Kidney capillary endothelial cell (primary cell): ENCODE measurements at places on chromosomes 1 and 21.

DNA sequence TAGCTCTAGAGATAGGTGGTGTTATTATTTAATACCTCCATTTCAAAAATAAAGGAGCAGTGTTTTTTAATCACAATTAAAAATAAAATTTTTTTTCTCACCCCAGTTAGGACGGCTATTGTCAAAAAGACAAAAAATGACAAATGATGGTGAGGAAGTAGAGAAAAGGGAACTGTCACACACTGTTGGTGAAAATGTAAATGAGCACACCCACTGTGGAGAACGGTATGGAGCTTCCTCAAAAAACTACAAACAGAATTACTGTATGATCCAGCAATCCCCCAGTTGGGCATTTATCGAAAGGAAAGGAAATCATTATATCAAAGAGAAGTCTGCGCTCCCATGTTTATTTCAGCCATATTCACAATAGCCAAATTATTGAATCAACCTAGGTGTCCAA lies 148.7 kb upstream of the NR5A2 start:
- DNase-seq, result no peak

GRCh38 chr1:47409311-47410067 lies 6.6 kb upstream of the FOXE3 start:
- no peak for DNase-seq

GRCh38 chr1:89369331-89369730 lies 5.5 kb downstream of the GBP6 start:
- no peak for DNase-seq

- DNase-seq, result peak; percentile 80
These were observed 7.4 kb upstream of the MPL start for GRCh38 chr1:43329995-43330751.

- no peak for DNase-seq
These were observed 113.1 kb downstream of the DNM3 start for GRCh38 chr1:171954361-171954760.

DNA sequence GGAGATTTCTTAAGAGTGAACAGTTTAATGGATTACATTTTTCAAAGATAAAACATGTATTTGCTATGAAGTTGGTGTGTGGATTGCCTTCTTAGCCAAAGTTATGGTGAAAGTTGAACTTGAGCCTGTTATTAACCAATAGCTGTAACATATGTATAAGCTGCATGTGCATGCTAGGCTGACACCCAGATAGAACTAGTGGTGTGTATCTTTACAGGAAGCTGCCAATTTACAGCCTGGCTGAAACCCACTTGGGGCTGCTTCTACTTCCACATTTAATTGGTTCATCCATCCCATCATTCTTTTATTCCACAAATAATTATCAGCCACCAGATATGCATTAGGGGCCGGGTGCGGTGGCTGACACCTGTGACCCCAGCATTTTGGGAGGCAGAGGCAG lies 3.3 kb downstream of the PLA2G5 start:
- no peak for DNase-seq

GRCh38 chr1:64245495-64245894 lies 42.1 kb downstream of the UBE2U start:
- DNase-seq, result no peak

- DNase-seq, result no peak
These were observed 22.1 kb downstream of the SLC2A7 start for GRCh38 chr1:9004031-9004699.

DNA sequence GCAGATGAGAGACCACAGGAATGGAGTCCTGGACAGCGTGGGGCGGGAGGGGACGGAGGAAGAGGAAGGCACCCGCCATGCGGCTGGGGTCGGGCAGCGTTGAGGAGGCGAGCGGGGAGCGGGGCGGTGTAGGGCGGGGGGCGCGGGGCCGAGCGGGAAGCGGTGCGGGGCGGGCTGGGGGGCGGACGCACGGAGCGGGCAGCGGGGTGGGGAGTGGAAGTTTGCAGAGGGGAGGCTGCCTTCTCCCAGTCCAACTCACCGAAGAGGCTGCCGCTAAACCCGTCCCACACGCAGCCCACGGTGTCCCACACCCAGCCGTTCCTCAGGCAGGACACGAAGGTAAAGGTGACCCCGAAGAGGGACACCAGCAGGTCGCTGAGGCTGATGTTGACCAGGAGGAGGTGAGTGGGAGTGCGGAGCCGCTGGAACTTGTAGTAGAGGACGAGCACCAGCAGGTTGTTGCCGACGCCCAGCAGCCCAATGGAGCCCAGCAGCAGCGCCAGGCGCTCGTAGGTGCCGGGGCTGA lies 483 bp downstream of the CHML start:
- peak; percentile 38 for DNase-seq

- no peak for DNase-seq
These were observed 35.4 kb downstream of the PTPRU start for GRCh38 chr1:29271724-29272123.

GRCh38 chr1:23582820-23583219 lies 23.5 kb upstream of the ID3 start:
- DNase-seq, result no peak

DNA sequence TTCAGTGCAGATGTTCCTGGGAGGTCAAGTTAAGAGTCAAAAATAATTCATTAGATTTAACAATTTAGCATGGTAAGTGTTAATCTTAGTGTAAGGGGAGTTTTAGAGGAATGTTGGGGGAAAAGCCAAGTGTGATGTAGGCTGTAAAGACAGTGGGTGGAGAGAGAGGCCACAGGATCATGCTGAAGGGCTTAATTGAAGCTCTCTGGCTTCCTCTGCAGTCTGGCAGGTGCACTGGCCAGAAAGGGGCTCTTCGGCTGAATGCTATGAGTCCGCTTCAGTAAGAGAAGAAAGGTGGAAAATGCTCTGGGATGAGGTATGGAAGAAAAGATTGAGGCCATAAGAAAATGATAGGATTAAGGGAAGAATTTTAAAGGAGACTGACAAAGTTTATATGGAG lies 3.0 kb downstream of the BRDT start:
- no peak for DNase-seq

GRCh38 chr1:80241566-80241965 lies 1235.0 kb upstream of the ADGRL4 start:
- DNase-seq, result no peak

DNA sequence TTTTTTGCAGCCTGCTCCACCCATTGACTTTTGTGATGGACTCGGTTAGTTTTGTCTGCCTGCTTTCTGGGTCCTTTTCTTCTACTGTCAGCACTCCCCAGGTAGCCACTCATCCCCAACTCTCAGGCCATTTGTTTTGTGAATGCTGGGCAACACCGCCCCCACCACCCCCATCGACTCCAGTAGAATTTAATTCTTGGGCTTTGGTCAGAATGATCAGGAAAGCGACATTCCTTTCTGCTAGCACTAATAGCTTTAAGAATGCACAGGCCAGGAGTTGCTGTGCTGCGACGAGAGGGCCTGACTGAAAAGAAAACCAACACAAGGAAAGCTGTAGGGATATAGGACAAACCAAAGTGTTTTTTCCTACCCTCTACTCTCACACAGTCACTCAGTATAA lies 144.4 kb downstream of the CDC7 start:
- no peak for DNase-seq

DNA sequence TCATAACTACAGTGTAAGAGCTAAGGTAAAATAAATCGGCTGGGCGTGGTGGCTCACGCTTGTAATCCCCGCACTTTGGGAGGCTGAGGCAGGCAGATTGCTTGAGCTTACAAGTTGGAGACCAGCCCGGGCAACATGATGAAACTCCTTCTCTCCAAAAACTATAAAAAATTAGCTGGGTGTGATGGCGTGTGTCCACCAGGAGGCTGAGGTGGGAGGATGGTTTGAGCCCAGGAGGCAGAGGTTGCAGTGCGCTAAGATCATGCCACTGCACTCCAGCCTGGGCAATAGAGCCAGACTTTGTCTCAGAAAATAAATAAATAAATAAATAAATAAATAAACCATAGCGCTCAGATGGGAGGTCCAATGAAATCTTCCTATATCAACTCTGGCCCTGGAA lies 16.7 kb upstream of the FAM110D start:
- no peak for DNase-seq

DNA sequence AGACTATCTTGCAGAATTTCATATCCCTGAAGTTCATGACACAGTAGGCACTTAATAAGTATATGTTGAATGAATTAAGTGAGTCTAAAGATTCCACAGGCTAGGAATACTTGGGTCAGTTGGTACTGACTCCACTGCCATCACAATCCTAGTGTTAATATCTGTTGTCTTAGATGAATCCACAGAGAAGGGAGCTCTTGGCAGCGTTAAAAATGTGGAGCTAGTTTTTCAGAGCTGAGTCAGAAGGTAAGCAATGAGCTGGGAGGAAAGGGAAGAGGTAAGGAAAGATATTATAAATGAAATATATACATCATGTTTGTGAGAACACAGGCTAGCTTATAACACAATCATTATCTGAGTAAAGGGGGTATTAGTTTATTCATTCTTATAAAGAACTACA lies 21.8 kb upstream of the GORAB start:
- DNase-seq, result no peak

GRCh38 chr1:204967451-204967850 lies 75.6 kb upstream of the CNTN2 start:
- DNase-seq, result no peak

- DNase-seq, result no peak
These were observed 337.0 kb downstream of the BRINP3 start for GRCh38 chr1:190140644-190141043.

DNA sequence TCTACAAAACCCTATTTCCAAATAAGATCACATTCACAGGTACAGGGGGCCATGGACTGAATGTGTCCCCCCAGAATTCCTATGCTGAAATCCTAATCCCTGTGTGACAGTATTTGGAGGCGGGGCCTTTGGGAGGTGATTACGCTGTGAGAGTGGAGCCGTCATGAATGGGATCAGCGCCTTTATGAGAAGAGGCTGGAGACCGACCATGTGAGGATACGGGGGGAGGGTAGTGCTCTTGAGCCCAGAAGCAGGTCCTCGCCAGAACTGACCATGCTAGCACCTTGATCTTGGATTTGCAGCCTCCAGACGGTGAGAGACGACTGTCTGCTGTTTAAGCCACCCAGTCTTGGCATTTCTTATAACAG lies 23.8 kb upstream of the KIF26B start:
- no peak for DNase-seq

GRCh38 chr21:45835301-45836267 lies 146.0 kb upstream of the COL6A1 start:
- no peak for DNase-seq

GRCh38 chr1:62784509-62785365 lies 805 bp downstream of the ATG4C start:
- peak; percentile 30 for DNase-seq

- no peak for DNase-seq
These were observed 22.7 kb downstream of the NAV1 start for GRCh38 chr1:201561601-201562000.

DNA sequence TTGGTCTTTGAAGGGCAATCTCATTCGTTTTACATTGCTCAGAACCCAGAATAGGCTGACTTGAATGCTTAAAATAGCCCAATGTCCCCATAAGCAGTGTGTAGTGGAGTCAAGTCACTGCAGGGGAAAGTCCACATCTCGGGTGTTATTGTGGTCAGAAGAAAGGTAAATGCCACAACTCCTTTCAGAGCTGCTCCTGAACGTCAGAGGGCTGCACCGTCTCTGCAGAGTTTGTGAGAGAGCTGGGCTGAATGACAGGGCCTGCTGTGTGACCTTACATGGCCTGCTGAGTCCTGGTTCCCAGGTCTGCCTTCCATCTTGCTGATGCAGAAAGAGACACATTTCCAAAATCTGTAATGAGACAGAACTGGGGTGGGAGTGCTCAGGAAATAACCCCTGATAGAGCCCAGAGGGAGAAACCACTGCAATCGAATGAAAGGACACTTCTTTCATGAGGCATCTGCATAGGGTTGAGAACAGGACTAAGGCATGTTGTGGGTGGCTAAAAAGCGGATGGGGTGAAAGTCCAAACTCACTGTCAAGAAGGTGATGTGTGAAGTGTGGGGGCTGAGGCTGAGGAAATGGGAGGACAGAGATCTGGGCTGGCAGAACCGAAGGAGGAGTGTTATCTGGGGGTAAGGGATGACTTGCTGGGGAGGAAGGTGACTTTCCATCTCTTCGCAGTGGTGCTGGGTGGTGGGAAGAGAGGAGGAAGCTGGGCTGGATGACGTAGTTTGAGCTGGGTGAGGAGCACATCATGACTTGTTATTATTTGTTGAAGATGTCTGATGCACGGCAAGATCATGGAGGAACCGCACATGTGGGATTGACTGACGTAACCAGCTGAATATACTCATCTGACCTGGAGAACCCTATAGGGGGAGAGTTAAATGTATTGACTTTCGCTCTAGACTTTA lies 33.7 kb downstream of the XCL2 start:
- DNase-seq, result no peak

GRCh38 chr1:158793604-158794003 lies 12.6 kb upstream of the OR6N2 start:
- DNase-seq, result no peak

DNA sequence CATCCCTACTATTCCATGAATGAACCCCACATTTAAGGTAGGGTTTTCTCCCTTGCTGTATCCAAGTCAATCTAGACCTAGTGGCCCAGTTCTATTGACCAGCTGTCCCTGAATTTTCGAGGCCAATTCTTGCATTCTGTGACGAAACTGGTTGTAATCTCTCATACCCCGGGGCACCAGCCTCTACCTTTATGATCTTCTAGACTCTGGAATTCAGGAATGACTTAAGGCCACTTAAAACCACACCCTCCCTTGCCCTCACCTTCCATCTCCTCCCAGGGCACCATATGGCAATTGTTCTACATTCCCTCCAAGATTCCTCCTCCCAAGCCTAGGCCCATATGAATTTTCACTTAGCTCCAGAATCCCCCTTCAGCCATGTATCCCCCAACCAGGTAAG lies 48.9 kb downstream of the RHOU start:
- no peak for DNase-seq

- DNase-seq, result no peak
These were observed 89.5 kb downstream of the VWA5B1 start for GRCh38 chr1:20380175-20380574.

DNA sequence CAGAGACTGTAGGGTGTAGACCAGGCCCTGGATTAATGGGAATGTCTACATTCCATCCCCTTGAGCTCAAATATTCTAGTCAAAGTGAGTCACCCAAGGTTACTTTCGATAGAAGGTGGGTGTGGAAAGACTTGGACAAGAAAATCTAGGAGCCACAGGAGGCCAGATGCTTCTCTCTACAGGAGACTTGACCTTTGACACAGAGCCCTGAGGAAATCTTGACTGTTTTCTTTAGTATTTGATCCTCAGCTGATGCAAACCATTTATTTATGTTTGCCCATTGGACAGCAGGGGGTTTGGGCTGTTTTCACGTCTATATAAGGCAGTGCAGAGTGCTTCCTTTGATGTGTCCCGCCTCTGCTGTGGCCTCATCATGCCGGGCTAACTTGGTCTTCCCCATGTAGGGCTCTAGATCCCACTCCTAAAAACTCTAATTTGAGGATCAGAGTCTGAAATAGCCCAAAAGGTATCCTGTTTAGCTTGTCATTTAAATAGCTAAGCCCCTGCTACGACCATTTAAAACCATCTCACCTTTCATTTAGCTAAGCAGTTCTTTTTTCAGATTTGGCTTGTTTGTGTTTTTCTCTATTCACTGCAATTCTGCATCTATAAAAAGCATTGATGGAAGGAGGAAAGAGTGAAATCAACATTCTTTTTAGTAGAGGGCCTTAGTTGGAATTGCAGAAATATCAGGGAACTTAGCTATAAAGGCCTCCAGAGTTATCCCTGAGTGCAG lies 15.5 kb upstream of the MAP3K7CL start:
- no peak for DNase-seq
